ENCODE measurements at places on chromosomes 12 and 14.

GRCh38 chr12:42360747-42361403 lies 34.9 kb downstream of the PPHLN1 start:
- DNase-seq = no peak

DNA sequence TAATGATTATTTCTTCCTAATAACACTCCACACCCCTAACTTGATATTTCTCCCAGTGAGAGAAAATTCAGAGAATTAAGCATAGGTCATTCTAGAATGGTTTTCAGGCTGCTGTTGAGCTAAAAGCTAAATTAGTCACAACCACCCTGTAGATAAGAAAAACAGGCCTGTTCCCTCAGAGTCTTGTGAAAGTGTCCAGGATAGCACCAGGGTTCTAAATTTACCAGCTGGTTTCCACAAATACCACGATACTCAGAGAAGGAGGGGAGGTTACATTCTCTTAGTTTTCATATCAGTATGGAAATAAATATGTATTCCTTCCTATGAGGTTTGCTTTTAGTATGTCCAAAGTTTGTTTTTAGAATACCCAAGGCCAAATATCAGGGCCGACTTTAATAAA lies 66.0 kb upstream of the YARS2 start:
- no peak for DNase-seq

DNA sequence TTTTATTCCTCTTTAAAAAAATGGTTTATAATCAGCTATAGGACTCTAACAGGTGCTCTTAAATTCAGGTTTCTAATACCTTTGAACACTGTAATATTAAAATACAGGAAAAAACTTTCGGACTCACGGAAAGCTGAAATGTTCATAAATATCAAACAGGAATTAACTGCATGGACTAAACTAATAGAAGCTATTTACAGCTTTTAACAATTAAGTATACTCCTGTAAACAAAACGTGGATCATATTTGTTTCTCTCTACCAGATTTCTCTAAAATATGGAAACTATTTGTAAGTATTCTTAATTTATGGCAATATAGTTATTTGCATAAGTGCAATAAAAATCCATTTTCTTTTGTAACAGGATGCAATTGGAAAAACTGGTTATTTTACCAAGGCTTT lies 108.9 kb upstream of the RESF1 start:
- no peak for DNase-seq

GRCh38 chr12:117528538-117528937 lies 167.1 kb upstream of the NOS1 start:
- no peak for DNase-seq

DNA sequence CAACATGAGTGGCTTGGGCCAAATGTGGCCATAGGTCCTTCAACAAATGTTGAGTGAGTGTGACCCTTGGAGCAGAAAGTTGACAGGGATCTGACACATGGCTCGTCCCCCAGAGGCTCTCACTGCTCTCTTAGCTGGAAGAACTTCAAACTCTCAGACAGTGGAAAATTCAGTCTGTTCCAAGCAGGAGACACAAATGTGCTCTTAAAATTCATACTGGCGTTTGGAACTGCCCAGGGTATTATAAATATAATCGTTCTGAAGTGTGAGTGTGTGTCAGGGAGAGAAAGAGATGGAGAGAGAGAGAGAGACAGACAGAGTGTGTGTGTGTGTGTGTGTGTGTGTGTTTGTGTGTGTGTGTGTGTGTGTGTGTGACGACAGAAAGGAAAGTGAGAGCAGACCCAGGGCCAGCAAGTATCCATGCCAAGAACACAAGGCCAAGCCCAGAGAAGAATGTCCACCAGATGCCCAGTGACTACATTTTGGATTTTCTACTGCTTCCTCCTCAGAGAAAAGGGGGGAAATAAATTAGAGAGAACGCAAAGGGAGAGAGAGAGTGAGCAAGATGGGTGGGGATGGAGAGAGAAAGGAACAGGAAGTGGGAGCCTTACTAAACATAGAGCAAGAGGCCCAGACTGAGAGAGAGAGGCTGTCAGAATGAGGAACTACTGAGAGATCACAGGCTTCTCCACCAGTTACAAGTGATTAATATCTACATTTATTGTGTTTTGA lies 193.6 kb upstream of the NUDT4 start:
- peak; percentile 79 for DNase-seq

GRCh38 chr12:93419388-93420034 lies 22.2 kb downstream of the UBE2N start:
- no peak for DNase-seq

GRCh38 chr14:48738186-48738925 lies 847.8 kb downstream of the RPS29 start:
- no peak for DNase-seq
